ENCODE measurements at places on chromosomes 12 and 14. TPM values are rescaled to one million over a fixed set of nuclear protein-coding genes. Genes with fewer than 3 reads are reported as not detected.
A peak's percentile ranks its signal among the peaks of the same experiment; 100 is the strongest.

DNA sequence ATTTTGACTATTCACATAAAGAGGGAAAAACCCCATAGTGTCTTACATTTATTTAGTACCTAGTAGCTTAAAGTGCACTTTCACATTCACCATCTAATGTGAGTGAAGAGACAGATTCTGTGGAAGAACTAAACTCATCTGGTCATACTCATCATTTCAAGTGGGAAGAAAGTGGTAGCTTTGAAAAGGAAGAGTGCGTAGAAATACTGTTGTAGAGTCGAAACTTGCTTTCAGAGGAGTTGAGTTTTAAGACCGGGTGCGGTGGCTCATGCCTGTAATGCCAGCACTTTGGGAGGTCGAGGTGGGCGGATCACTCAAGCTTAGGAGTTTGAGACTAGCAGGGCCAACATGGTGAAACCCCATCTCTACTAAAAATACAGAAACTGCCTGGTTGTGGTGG, 222.2 kb downstream of the ERC1 start:
- DNase-seq, result no peak
- H3K36me3 ChIP-seq, result no peaks in the 10 kb centered on the region
- H3K27ac ChIP-seq, result no peak overlapping the region
- H3K27me3 ChIP-seq, result no peaks in the 10 kb centered on the region
- H3K4me1 ChIP-seq, result no peaks in the 10 kb centered on the region

DNA sequence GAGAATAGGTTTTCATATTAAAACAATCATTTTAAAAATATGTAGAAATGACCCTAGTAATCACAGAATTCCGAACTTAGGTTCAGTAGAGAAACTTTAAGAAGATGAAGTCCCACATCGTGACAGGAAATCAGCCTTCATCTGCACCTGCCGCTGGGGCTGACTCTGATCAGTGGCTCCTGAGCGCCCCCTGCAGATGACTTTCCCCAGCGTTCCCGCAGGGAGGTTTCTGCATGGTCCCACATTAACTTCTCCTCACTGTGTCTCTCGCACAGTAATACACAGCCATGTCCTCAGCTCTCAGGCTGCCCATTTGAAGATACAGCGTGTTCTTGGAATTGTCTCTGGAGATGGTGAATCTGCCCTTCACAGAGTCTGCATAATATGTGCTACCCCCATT, 1131.1 kb downstream of the TMEM121 start:
- peaks cover 15% of the 10 kb centered on the region for H3K4me1 ChIP-seq
- H3K27ac ChIP-seq, result no peak overlapping the region
- H3K4me3 ChIP-seq, result no peak overlapping the region
- peak; percentile 57 for DNase-seq
- no peaks in the 10 kb centered on the region for H3K36me3 ChIP-seq
- peaks cover 8% of the 10 kb centered on the region for H3K27me3 ChIP-seq

DNA sequence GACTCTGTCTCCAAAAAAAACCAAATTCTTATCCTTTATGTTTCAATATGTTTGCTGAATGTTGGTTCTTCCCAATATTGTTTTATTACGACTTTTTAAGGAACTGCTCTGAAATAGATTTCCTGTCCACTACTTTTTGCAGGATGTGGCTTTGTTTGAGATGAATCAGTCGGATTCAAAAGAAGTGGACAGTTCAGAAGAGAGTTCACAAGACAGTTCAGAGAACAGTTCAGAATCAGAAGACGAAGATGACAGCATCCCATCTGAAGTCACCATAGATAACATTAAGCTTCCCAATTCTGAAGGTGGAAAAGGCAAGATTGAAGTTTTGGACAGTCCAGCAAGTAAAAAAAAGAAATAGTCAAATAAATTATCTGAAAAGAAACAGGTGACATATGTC, 8.2 kb downstream of the NOPCHAP1 start:
- no peak overlapping the region for H3K4me3 ChIP-seq
- H3K27me3 ChIP-seq, result no peaks in the 10 kb centered on the region
- H3K27ac ChIP-seq, result no peak overlapping the region
- peaks cover 57% of the 10 kb centered on the region for H3K36me3 ChIP-seq
- peaks cover 23% of the 10 kb centered on the region for H3K4me1 ChIP-seq
- no peak for DNase-seq

DNA sequence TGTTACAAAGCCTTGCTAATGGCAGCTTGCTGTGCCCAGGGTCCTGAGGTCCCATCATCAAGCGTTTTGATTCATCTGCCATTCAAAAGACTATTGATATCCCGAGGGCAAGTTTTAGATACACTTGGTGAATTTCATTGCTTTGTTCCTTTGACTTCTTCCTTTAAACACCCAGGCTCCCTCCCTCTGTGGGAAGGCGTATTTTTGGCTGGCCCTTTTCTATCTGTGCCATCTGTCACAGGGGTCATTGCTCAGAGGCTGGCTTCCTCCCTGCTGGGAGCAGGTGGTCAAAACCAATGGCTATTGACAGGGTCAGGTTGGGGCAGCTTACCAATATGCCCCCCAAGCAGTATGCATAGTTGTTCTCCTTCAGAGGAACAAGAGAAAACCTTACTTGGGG, 40.0 kb downstream of the SCN8A start:
- H3K4me1 ChIP-seq, result no peaks in the 10 kb centered on the region
- DNase-seq, result no peak
- no peak overlapping the region for H3K4me3 ChIP-seq
- no peak overlapping the region for H3K27ac ChIP-seq

GRCh38 chr12:1702713-1703112, 11.8 kb downstream of the ADIPOR2 start:
- no peak overlapping the region for H3K4me3 ChIP-seq
- H3K4me1 ChIP-seq, result peaks cover 48% of the 10 kb centered on the region
- DNase-seq, result no peak
- H3K36me3 ChIP-seq, result peaks cover 25% of the 10 kb centered on the region
- no peaks in the 10 kb centered on the region for H3K27me3 ChIP-seq

- no peak overlapping the region for H3K27ac ChIP-seq
- H3K4me1 ChIP-seq, result peaks cover 2% of the 10 kb centered on the region
- DNase-seq, result no peak
- no peaks in the 10 kb centered on the region for H3K36me3 ChIP-seq
- H3K27me3 ChIP-seq, result peaks cover 5% of the 10 kb centered on the region
Measured at GRCh38 chr12:19183121-19183838, 53.7 kb downstream of the PLEKHA5 start.

Gene GPN3
- 61.8 TPM for total RNA-seq

Gene FBRSL1
- total RNA-seq, result 55.9 TPM

DNA sequence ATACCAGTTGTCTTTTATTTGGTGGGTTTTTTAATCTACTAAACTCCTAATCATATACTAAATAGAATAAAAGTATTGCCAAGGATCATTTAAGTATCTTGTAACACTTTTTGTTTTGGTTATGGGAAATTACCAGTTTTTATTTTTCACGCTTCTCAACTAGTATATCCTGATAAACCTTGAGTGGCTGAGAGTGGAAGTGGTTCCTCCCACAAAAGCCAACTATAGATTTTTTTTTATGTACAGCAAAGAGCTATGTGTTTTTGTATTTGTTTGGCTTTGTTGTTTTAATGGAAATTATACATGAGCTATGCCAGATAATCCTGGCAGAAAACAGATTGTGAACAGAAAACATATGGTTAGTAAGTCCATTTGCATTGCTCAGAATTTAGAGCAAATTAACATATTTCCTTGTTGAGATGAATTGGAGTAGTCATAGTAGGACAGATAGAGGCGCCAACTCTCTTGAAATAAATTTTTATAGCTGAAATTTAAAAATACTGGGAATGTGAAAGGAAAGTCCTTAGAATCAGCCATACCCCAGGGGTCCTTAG, 60.9 kb upstream of the PSMA6 start:
- no peak for DNase-seq
- H3K36me3 ChIP-seq, result peaks cover 1% of the 10 kb centered on the region
- H3K4me3 ChIP-seq, result no peak overlapping the region
- H3K27me3 ChIP-seq, result no peaks in the 10 kb centered on the region

DNA sequence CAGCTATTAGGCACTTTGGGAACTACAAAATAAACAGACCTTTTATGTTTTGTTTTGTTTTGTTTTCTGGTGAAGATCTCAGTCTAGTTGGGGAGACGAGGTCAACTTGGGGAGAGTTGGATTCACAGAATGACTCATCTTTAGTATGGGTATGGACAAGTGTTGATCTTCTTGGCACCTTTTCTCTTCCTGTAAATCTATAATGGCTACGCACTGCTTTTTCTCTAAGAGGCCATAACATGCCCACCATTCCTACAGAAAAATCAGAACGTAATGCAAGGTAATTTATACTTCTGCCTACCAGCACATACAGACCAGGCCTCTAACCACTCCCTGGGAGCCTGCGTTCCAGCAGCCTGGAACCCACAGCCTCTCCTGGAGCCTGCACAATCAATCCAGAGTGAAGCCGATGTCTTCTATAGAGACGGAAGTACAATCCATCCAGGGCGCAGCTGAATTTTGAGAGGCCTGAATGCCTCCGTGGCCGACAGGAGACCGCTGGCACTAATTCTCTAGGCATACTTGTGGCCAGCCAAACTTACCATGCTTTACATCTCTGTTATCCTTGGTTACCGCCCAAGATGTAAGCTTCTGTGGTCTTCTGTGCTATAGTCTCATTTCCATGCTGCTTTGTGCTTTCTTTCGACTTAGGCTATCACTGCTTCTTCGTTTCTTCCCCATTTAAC, 717 bp downstream of the PPHLN1 start:
- no peaks in the 10 kb centered on the region for H3K27me3 ChIP-seq
- peak overlapping the region; percentile 94 for H3K27ac ChIP-seq
- H3K36me3 ChIP-seq, result peaks cover 11% of the 10 kb centered on the region
- H3K4me1 ChIP-seq, result peaks cover 37% of the 10 kb centered on the region
- H3K4me3 ChIP-seq, result peak overlapping the region; percentile 95
- no peak for DNase-seq

- no peak overlapping the region for H3K4me3 ChIP-seq
- H3K27me3 ChIP-seq, result no peaks in the 10 kb centered on the region
- H3K27ac ChIP-seq, result no peak overlapping the region
- DNase-seq, result no peak
- no peaks in the 10 kb centered on the region for H3K36me3 ChIP-seq
Measured at GRCh38 chr12:25883026-25883916, 75.2 kb upstream of the RASSF8 start.

Gene IL26
- not detected for total RNA-seq

GRCh38 chr14:56630707-56631106, 51.1 kb downstream of the TMEM260 start:
- no peak overlapping the region for H3K4me3 ChIP-seq
- no peak overlapping the region for H3K27ac ChIP-seq
- no peak for DNase-seq
- H3K4me1 ChIP-seq, result no peaks in the 10 kb centered on the region

Gene SLC6A12
- total RNA-seq, result not detected

- no peaks in the 10 kb centered on the region for H3K27me3 ChIP-seq
- no peak for DNase-seq
- no peak overlapping the region for H3K27ac ChIP-seq
Measured at GRCh38 chr14:85344847-85345570, 184.9 kb upstream of the FLRT2 start.

DNA sequence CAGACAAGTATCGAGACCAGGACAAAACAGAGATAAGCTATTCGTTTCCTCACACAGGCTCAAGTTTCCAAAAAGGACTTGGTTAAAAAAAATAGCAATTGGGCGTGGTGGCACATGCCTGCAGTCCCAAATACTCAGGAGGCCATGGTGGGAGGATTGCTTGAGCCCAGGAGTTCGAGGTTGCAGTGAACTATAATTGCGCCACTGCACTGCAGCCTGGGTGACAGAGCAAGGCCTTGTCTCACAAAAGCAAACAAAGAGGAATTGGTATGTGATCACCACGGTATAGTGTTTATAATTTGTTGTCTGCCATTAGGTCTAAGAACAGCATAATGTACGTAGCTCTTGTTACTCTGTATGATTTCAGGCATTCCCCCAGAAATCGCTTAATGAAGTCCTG, 175.3 kb downstream of the DERA start:
- no peaks in the 10 kb centered on the region for H3K27me3 ChIP-seq
- no peak for DNase-seq
- H3K36me3 ChIP-seq, result no peaks in the 10 kb centered on the region
- no peaks in the 10 kb centered on the region for H3K4me1 ChIP-seq
- H3K27ac ChIP-seq, result no peak overlapping the region
- no peak overlapping the region for H3K4me3 ChIP-seq

Gene RPL10L
- not detected for total RNA-seq

- no peaks in the 10 kb centered on the region for H3K36me3 ChIP-seq
- no peak overlapping the region for H3K27ac ChIP-seq
- no peaks in the 10 kb centered on the region for H3K4me1 ChIP-seq
- DNase-seq, result no peak
- H3K27me3 ChIP-seq, result no peaks in the 10 kb centered on the region
Measured at GRCh38 chr12:55694188-55694515, 13.6 kb downstream of the ITGA7 start.

DNA sequence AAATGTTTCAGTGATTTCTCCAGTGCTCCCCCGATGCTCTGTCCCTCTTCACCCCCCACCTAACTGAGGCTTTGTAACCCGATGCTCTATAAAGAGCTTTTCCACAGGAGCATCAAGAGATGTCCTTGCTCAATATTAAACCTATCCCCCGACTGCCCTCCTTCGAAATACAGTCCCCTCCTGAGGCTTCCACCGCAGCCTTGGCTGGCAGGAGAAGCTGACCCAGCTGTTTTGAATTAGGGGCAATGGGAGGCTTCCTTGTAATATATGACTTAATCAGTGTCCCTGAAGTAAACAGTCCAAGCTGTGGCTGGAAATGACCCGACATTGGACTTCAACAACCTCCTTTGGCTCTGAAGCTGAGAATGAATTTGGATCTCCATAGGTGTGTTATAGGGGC, 62.4 kb downstream of the TMEM30B start:
- H3K27me3 ChIP-seq, result peaks cover 38% of the 10 kb centered on the region
- H3K4me1 ChIP-seq, result peaks cover 2% of the 10 kb centered on the region
- no peaks in the 10 kb centered on the region for H3K36me3 ChIP-seq

DNA sequence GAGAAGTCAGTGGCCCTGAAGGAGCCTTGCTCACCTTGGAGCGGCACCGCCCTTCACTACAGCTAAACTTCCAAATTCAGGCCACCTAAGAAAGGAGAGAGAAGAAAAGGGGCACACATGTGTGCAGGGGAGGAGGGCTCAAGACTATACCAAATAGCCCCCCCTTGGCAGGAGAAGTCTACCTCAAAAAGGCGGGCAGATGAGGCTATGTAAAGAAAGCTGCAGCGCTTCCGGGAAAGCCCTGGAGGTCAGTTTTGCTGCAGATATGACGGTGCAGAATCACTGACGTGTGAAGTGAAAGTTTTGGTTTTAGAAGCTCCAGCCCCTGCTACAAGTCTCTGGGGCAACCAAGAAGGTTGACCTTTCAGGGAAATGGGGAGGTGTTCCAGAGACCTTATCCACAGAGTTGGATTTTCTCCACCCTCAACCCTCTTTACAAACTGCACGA, 48.2 kb upstream of the PNMA1 start:
- peak overlapping the region; percentile 64 for H3K4me3 ChIP-seq
- DNase-seq, result peak; percentile 52

DNA sequence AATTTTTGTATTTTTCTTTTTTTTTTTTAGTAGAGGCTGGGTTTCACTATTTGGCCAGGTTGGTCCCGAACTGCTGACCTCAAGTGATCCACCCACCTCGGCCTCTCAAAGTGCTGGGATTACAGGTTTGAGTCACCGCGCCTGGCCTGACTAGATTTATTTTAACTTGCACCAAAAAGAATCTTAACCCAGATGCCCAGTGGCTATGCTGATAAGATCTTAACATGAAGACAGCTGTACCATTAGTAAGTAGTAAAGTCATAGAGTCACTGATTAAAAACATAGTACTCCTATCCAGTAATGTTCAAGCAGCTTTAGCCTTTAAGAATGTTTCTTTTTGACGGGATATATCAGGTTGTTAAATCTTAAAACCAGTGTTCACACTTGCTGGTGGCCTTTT, 1061.8 kb upstream of the FLRT2 start:
- H3K4me3 ChIP-seq, result no peak overlapping the region
- no peaks in the 10 kb centered on the region for H3K36me3 ChIP-seq
- no peaks in the 10 kb centered on the region for H3K4me1 ChIP-seq
- no peaks in the 10 kb centered on the region for H3K27me3 ChIP-seq
- no peak for DNase-seq

Data from activated naive CD8-positive, alpha-beta T cell treated with anti-CD3 and anti-CD28 coated beads for 36 hours (primary cell).